ENCODE measurements at places on chromosomes 1 and 21.

DNA sequence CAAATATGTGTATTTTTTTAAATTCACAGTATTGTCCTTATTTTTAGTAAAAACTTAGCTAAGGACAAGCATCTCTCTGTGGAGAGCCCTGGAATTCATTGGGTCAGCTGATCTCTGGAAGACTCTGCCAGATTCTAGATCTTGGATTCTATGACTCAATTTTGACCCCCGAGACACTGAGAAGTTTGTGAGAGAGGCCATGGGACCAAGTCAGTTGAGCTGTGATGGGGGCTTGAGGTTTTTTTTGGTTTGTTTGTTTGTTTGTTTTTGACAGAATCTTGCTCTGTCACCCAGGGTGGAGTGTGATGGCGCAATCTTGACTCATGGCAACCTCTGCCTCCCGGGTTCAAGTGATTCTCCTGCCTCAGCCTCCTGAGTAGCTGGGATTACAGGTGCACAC, 13.5 kb downstream of the SHISA4 start:
- no peak for DNase-seq

DNA sequence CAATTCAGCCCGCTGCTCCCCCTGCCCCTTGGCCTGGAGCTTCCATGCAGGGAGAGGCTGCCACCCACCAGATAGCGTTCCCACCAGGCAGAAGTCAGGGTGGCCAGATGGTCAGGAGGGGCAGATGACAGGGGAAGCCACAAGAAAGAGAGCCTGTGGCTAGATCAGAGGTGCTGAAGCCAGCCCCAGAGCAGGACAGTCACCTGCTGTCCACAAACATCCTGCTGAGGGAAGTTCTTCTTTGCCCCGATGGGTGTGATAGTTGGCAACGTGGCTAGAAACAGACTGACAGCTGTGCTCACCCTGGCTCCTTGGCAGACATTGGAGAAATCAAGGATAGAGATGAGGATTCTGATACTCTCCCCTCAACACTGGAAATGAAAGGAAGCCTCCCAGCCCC, 27.2 kb upstream of the SRP9 start:
- DNase-seq: no peak

- no peak for DNase-seq
Observed at GRCh38 chr1:21490774-21491487, 18.3 kb upstream of the ALPL start.

DNA sequence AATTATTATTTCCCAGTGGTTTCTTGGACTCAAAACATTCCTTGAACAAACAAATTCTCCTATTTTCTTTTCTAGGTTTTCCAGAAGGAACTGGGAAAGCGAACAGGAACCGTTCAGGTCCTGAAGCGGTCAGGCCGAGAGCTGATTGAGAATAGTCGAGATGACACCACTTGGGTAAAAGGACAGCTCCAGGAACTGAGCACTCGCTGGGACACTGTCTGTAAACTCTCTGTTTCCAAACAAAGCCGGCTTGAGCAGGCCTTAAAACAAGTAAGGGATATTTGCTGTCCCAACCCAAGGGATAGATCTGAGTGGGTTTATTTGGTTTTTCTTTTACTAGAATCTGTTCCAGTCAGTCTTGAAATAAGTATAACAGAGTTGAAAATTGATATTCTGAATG, 39.4 kb upstream of the BMP8A start:
- no peak for DNase-seq

DNA sequence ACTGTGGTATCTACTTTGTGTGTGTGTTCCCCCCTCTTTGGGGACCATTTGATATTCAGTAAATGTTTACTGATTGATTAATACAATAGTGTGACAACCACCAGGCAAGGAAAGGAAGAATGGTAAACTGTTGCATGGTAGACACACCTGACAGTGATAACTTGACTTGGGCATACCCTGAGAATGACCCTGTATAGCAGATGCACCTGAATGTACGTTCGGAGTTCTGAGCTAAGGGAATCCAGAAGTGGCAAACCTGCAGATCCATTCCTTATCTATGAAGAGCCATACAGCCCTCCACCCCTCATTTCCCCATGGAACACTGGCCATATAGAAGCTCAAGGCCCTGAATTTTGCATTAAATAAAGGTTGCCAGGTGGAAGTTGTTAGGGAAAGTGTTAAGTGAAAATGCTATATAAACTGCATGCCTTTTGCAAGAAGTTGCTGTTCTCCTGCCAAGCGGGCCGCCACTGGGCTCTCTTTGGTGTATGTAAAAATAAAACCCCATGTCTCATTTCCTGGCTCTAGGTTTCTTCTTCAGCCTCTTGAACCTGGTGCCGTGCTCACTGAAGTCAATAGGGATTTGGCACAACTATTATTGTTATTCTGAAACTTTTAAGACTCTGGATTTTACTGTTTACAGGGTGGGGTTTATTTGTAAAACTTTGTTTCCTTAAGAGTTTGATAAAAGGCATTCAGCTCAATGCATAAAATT, 32.6 kb upstream of the DENND1B start:
- DNase-seq: no peak

DNA sequence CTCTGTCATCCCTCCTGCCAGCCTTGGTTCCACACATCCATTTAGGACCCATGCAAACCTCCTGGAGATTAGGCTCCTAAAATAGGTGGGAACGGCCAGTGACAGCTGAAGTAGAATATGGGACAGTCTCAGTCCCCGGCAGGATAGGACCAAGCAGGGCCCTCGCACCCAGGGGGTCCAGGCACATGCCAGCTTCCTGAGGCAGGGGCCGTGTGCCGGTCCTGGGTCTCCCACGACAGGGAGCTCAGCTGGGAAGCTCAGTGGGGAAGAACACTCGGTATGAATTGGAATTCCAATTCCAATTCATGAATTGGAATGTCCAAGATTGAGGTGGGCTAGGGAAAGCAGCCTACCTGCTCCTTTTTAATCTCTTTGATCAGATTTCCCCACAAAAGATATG, 9.8 kb downstream of the MUL1 start:
- no peak for DNase-seq

GRCh38 chr1:27299385-27300271, 22.3 kb upstream of the TMEM222 start:
- DNase-seq: no peak

GRCh38 chr1:1259951-1260600, 13.6 kb upstream of the C1QTNF12 start:
- DNase-seq: no peak

DNA sequence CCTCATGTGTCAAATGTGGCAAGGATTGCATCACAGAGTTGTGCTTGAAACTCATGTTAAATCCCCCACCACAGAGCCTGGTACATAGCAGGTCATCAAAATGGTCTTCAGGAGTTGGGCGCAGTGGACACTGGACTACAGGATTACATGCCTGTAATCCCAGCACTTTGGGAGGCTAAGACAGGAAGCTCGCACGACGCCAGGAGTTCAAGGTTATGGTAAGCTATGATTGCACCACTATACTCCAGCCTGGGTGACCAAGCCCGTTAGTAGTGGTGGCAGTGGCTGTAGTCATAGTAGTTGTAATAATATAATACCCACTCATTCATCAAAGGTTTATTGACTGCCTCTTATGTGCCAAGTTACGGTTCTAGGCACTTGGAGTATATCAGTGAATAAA, 123.4 kb upstream of the IRF2BP2 start:
- no peak for DNase-seq

DNA sequence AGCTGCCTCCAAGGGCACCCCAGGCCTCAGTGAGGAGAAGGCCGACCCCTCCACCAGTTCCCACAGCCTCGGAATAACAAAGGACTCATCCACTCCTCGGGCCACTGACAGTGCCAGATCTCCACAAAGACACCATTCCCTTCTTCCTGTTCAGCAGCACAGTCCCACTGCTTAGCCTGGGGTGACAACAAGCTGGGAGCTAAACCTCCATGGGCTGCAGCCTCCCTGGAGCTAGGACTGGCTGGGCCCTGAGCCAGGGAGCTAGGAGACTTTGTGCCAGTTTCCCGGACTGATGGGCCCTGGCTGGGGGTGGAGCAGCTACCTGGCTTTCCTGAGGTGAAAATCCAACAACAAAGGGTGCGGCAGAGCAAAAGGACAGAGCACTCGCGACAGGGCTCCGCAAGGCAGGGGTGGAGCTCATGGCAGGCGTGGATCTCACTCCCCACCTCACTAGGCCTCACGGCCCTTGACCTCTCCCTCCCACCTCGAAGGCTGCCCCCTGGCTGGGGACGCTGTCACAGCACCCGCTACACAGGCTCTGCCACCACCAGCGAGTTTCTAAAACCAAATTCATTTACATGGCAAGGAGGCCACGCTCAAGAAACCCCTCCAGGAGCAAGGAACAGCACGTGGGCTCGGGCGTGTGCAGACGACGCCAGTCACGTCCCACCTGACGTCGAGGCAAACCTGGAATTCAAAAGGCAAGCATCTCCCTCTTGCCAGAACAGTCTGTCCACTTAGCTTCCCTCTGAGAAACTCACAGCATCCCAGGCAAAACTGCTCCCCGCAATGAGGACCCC, 13.8 kb downstream of the SLC35E2B start:
- no peak for DNase-seq

- DNase-seq: no peak
Observed at GRCh38 chr1:25728301-25728935, 71.6 kb upstream of the SELENON start.

DNA sequence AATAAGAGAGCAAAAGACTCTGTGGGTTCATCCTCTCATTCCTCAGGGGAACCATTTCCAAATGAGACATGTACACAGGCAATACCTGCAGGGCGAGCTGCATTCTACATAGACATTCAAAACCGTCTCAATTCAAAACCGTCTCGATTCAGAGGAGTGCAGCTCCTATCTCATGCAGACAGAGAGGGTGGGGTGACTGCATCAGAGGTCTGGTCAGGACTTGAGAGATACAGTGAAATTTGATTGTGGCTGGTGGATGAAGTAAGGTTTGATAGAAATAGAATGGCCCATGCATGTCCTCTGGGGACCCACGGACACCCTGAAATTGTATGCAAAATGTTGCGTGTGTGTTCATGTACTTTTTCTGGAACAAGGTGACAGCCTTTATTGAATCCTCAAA, 27.3 kb downstream of the TEX35 start:
- no peak for DNase-seq

- no peak for DNase-seq
Observed at GRCh38 chr1:110727246-110727645, 52.5 kb upstream of the KCNA3 start.

GRCh38 chr1:169271098-169271497, 96.5 kb downstream of the NME7 start:
- DNase-seq: no peak

DNA sequence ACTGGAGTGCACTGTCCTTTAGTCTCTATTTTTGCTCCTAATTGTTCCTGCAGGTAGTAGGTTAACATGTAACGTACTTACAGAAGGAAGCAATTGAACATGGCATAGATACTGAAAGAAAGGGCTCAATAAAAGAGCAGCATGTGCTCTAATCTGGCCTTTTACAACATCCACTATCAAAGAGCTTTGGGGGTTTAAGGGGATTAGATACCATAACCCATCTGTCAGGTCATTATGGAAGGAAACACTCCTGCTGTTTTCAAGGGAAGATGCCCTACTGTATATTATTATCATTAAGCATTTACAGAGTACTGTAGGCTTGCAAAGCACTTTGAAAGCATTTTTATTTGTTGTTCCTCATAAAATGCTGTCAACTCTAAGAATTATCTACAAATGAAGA, 152.8 kb downstream of the TTLL7 start:
- no peak for DNase-seq

DNA sequence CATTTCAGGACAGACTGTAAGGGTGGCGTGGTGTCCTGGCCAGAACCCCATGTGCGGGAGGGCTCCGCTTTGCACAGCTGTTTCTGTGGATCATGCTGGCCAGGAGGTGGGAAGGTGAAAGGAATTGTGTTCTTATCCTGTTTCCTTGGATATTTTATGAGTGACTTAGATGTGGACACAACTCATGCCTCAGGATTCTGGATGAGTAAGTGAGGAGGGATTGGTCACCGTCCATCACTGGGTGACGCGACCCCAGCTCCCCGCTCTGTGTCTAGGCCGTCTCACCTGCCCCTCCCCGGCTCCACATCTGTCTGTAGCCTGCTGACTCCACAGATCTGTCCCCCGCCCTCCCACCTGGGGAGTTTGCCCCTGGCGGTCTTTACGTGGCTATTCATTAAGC, 48.8 kb downstream of the PIK3CD start:
- no peak for DNase-seq

DNA sequence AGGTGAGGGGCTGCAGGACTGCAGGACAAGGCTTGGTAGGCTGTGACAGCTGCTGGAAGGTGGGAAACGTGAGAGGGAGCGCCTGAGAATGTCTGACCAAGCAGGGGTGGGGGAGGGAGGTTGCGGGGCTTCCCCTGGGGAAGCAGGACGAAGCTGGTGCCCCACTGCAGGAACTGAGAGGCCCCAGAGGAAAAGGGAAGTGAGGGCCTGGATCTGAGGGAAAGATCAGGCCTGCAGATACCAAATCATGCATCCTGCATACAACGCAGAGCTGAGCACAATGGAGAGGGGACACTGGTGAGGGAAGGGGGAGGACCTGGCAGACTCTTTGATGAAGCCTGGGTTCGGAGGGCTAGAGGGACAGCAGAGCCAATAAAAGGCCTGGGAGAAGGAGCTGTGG, 65.7 kb upstream of the BACE2 start:
- no peak for DNase-seq

- no peak for DNase-seq
Observed at GRCh38 chr21:42162831-42163510, 56.0 kb upstream of the ABCG1 start.

DNA sequence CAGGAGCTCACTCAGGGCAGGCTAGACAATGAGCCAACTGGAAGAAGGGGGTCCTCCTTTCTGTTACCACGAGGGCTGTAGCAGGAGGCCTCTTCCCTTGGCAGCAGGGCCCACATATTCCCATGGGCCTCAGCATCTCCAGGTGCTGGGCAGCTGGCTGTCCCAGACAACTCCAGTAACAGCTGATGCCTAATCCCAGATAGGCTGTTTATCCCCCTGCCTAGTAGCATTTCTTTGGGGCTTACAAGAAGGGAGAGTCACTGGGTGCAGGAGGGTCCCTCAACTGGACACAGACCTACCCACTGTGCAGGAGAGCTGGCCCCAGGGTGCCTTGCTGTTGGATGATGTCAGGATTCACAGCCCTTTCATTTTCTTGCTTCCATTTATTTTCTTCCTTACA, 278.2 kb downstream of the DSCAM start:
- no peak for DNase-seq

DNA sequence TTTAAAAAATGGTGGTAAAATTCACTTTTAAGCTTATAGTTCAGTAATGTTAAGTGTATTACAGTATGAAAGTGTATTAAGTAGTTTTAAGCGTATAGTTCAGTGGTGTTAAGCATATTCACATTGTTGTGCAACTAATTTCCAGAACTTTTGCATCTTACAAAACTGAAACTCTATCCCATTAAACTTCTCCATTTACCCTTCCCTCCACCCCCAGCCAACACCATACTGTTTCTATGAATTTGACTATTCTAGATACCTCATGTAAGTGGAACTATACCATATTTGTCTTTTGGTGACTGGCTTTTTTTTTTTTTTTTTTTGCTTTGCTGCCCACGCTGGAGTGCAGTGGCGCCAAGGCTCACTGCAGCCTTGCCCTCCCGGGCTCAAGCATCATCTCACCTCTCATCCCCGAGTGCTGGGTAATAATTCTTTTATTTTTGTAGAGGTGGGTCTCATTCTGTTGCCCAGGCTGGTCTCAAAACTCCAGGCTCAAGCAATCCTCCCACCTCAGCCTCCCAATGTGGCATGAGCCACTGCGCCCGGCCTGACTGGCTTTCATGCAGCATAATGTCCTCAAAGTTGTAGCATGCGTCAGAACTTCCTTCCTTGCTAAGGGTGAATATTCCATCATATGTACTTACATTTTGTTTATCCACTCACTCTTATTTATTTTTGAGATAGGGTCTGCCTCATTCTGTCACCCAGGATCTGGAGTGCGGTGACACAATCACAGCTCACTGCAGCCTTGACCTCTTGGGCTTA, 45.1 kb upstream of the BMP8B start:
- no peak for DNase-seq
